ENCODE measurements at places on chromosomes 5 and 9.

DNA sequence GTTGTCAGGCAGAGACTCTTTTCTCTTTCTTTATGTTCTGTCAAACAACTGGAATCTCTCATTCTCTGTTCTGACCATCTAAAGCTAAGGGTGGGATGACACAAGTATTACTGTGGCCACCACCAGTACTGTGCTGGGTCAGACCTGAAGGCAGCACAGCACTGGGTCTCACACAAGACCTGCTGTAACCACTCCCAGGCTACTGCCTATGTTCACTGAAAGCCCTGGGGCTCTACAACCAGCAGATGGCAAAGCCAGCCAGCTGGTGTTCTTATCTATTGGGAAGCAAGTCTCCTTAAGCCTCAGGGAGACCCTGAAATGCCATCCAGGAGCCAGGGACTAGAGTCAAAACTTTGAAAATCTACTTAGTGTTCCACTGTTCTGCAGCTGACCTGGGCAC is 189.5 kb downstream of the SLCO4C1 start:
- no peak for DNase-seq

GRCh38 chr5:90366948-90367347 is 42.6 kb downstream of the CETN3 start:
- no peak for DNase-seq

- no peak for DNase-seq
Measured at GRCh38 chr5:159041444-159042198, 58.1 kb downstream of the EBF1 start.

- DNase-seq, result peak; percentile 49
Measured at GRCh38 chr5:40755093-40755406, 711 bp downstream of the TTC33 start.

GRCh38 chr9:34216325-34216724 is 37.5 kb downstream of the UBAP1 start:
- DNase-seq, result no peak

DNA sequence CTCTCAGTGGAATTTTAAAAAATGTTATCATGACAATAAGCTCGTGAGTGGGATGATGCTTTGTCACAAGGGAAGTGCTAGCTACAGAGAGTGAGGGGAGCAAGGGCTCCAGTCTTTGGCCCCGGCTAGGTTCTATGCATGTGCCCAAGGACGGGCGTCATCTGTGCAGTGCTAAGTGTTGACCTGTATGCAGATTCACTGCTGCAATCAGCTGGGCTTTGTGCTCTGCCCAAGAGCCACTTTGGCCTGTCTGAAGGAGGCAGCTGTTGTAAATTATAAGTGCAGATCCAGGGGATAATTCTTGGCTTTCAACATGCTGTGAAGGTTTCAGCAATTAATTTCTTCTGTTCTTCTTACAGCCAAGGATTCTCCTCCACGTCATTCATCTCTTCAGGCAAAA is 268.6 kb downstream of the PSAT1 start:
- no peak for DNase-seq

GRCh38 chr5:159341906-159342310 is 11.6 kb upstream of the IL12B start:
- peak; percentile 49 for DNase-seq

GRCh38 chr9:138098908-138099791 is 221.6 kb downstream of the CACNA1B start:
- no peak for DNase-seq

- DNase-seq, result no peak
Measured at GRCh38 chr9:13146840-13147239, 132.7 kb downstream of the MPDZ start.

- DNase-seq, result no peak
Measured at GRCh38 chr9:116992865-116993264, 305.8 kb downstream of the TRIM32 start.

DNA sequence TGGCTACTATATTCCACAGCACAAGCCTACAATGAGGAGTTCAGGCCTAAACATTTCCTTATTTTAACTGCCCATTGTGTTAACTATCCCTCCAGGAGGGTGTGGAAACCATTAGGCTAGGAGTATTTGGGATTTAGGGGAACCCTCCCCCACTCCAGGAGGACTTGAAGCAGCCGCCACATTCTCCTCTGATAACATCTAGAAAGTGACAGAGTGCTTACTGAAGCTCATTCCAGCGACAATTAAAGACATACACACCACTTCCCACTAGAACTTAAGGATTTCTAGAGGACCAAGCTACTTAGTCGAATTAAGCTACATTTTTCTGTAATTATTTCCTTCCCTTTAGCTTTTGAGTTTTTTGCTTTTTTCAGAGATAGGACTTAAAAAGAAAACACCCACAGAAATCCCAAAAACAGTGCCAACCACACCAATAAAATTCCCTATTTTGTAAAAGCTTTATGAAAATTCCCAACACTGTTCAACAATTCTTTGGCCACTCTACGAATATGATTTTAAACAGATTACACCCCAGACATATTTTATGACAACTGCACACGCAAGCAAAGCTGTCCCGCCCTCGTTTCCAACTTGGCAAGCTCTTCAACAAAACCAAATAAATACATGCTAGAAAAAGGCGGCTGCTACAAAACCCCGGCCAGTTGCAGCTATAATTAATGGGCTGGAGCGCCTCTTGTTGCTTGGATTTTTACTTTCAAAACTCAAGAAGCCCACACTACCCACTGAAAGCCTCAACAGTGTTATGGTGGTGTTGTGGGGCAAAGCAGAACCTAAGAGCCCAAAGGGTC is 4.5 kb downstream of the ROR2 start:
- no peak for DNase-seq

DNA sequence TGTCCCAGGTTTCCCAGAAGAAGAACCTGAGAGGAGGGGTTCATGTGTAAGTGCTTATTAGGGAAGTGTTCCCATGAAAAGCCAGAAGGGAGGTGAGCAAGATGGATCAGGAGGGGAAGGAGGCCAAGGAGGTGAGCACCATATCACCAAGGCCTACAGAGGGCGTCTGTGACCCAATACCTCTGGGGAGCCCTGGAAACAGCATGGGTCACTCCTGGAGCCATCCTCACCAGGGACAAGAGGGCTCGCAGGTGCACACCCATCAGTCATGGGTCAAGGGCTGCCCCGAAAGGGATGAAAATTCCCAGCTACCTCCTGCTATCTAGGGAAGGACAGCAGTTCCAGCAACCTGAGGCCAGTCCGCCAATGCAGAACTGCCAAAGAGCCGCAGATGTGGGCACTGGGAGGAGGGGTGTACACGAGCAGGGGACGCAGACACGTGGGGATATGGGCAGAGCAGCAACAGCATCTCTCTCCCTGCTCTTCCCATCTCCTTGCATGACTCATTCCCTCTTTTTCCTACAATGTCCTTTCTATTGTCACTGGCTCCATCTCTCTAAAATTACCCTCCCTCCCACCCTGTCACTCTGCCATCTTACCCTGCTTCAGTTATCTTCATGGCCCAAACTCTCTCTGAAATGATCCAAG is 167.6 kb upstream of the FSTL4 start:
- no peak for DNase-seq

DNA sequence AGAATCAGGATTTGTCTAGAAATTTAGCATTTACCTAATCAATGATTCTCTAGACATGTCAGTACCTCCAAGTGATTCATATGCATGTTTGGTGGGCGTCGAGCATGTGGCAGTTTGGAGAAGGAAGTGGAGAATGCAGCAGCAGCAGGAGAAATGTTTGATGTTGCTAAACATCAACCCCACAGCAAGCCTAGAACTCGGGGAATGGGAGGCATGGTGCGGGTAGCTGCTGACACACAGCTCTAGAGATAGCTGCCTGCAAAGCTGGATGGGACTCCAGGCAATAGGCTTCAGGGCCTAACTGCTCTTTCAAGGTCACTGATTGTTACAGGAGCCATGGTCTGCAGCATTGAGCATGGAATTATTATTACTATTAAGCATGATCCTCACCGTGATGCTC is 137.3 kb downstream of the DOCK8 start:
- no peak for DNase-seq

- DNase-seq, result no peak
Measured at GRCh38 chr9:2496934-2497333, 124.7 kb upstream of the VLDLR start.

GRCh38 chr9:133471551-133472276 is 7.2 kb downstream of the SLC2A6 start:
- no peak for DNase-seq

GRCh38 chr5:1032551-1033027 is 24.0 kb downstream of the NKD2 start:
- no peak for DNase-seq

GRCh38 chr9:104094534-104095015 is 466 bp downstream of the SMC2 start:
- no peak for DNase-seq

DNA sequence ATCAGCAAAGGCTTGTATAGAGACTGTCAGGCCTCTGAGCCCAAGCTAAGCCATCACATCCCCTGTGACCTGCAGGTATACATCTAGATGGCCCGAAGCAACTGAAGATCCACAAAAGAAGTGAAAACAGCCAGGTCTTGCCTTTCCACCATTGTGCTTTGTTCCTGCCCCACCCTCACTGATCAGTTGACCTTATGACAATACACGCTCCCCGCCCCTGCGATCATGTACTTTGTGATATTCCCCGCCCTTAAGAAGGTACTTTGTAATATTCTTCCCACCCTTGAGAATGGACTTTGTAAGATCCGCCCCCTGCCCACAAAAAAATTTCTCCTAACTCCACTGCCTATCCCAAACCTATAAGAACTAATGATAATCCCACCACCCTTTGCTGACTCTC is 18.6 kb upstream of the NPM1 start:
- DNase-seq, result no peak

- DNase-seq, result no peak
Measured at GRCh38 chr5:126542441-126542840, 52.6 kb downstream of the ALDH7A1 start.

DNA sequence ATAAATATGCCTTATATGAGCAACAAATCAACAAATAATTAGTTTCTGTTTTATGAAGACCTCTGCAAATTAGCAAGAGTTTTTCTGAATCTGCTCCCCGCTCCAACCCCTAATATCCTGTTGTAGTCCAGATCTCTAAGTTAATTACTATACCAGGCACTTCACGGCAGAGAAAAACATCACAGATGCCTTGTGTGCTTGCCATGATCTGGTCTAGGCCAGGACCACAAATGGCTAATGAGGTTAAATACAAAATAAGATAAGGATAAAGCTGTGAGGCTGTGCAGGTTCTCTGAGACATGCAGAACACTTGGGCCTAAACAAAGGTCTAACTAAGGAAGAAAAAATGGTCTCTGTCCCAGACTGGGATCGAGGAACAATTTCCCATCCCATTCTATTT is 150.8 kb downstream of the SLIT3 start:
- no peak for DNase-seq

DNA sequence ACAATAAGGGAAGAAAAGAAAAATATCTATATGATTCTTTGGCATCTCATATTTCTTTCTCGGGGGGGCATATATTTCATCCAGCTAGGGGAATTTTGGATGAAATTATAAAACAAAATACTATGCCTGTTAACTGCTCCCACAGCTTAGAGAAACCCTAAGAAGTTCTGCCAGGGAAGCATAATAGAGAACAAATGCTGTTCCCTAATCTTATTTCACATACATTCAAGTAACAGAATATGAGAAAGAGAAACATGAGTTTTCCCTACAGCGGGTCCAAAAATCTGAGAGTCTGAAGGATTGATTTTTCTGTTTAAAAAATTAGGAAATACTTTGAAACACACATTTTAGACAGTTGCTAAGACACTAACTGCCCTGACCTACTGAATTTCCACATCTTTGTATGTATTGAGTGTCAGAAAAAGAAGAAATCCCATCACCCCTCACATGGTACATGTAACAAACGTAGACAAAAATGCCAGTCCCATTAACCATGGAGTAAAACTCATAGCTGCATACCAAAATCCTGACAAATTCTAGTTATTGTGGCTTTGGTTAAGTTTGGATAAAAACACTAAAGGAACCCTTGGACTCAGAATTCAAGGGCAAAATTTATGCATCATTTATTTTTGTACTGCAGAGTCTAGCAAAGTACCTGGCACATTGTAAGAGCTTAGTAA is 620.2 kb upstream of the DMAC1 start:
- no peak for DNase-seq

GRCh38 chr5:172801179-172801671 is 30.2 kb upstream of the DUSP1 start:
- no peak for DNase-seq

DNA sequence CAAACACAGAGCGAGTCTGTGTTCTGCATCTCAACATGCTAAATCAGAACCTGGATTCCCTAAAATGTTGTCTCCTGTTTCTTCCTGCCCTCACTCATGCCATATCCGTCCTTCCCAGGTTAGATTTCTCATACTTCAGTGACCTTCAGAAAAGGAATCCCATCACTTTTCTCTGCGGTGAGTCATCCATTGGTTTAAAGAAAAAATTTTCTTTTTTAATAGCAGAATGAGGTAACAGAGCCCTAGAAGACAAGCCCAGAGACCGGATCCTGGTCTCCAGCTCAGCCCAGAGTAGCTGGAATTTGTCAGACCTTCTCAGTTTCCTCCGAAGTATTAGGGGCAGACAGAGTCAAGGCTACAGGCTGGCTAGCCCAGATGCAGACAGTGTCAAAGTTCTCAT is 143.2 kb upstream of the DMRT1 start:
- DNase-seq, result no peak

- no peak for DNase-seq
Measured at GRCh38 chr9:37486256-37486615, 488 bp downstream of the POLR1E start.

DNA sequence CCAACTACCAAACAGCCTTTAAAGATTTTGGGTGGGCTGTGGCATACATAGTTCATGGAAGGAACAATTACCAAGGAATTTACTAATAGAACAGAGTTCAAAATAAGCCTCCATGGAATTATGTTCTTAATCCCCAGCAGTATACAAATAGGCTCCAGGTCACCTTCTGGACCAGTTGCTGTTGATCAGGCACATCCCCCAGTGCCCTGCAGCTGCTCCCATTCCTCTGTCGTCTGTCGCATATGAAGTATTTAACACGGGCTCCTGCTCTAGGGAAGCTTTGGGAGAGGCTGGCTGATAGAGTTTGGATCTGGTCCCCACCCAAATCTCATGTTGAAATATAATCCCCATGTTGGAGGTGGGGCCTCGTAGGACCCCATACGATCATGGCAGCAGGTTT is 17.8 kb downstream of the SHC3 start:
- DNase-seq, result no peak

GRCh38 chr5:67941614-67942401 is 273.7 kb upstream of the PIK3R1 start:
- DNase-seq, result no peak

DNA sequence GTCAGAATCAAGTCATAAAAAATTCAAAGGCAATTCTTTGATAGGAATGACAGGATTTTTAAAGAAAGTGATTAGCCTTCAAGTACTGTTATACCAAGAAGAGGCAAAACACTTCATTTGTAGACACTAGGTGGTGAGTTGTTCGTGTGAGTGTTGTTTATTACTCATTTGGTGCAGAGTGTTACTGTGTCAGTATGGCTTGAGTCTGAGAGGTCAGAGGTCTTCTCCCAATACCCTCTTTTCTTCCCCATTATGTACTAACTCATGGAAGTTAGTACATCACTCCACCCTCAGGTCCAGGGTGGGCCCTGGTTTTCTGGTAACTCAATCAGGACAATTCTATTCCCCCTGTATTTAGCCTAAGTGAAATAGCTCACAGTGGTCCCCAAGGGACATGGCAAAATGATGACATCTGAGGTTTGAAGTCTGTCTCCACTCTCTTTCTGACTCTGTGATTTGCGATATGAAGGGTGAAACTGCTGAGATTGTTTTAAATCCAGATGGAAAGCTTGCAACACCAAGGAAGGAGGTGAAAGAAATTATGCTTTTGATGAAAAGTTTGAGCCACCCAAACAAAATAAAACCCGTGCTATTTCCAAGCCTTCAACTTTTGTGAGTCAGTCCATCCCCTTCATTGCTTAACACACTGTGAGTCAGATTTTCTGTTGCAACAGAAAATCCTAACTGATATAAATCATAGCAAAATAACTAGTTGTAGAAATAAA is 56.8 kb downstream of the NUDT12 start:
- DNase-seq, result no peak
